ENCODE measurements at places on chromosomes 1 and 21. TPM values are rescaled to one million over a fixed set of nuclear protein-coding genes. Genes with fewer than 3 reads are reported as not detected.

Gene PAFAH2
- total RNA-seq: 23.1 TPM

Gene PWP2
- total RNA-seq: 4.8 TPM

Gene RNASEL
- total RNA-seq: 2.2 TPM

DNA sequence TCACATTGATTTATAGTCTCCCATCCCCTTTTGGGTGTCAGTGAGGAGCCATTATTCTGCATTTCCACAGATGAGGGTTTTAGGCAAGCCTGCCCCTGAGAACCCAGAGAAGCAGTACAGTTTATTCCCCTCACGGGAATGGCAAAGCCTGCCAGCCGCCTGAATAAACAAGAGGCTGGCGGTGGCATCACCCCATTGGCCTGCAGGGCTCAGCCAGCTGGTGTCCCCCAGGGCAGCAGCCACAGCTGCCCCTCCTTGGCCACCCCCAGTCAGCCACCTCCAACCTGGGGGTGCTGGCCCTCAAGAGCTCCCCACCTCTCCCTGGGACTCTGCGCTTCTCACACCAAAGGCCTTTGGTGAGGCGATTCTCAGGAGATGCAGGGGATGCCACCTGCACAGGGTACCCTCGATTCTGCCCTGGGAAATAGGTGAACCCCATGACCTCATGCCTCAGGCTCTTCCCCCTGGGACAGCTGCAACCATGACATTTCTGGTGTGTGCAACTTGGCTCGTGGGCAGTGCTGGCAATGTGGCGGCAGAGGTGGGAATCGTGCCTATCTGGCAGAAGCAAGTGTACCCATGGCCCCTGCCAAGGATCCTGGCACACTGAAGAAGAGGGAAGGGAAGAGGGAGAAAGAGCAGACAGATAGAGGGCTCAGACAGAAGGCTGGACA, 14.0 kb downstream of the OLFML2B start:
- DNase-seq: peak; percentile 50

GRCh38 chr21:38850277-38850951, 44.7 kb downstream of the ETS2 start:
- DNase-seq: peak; percentile 26

- DNase-seq: no peak
Observed at GRCh38 chr1:8516793-8517556, 199.1 kb downstream of the SLC45A1 start.

DNA sequence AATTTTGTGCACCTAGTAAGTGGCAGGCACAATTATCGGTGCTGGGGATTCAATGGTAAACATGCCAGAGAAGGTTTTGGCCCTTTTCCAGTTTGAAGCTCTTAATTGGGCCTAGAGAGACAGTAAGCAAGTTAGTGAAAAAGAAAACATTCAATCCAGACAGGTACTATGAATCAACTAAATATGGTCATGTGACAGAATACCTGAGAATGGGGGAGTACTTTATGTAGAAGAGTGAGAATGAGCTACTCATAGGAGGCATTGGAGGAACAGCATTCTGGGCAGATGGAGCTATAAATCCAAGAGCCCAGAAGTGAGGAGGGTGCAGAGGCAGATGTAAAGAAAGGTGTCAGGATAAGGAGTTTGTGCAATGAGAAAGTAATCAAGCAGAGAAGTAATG, 1017.9 kb downstream of the ADGRL2 start:
- no peak for DNase-seq

GRCh38 chr1:8889103-8889846, 10.8 kb upstream of the ENO1 start:
- peak; percentile 62 for DNase-seq
